Smooth muscle cell of the brain vasculature (primary cell): ENCODE measurements at places on chromosomes 12 and 14.

- DNase-seq: no peak
These were observed 133.6 kb upstream of the NAV3 start for GRCh38 chr12:77697126-77697525.

DNA sequence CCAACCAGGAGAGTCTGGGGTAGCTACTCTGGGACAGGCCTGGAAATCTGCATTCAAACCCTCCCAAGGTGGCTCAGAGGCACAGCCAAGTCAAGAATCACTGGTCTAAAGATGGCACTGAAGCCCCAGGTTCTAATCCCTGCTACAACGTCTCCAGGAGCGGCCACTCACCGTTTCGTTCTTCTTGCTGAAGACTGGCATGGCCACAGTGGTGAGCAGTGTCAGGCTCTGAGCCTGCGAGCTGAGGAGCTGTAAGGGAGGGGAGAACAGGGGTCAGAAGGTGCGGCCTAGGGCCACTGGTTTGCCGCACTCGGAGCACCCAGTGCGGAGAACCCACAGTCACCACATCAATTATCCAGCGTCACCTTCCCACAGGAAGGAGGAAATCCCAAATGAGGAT, 38.8 kb downstream of the CACNA2D4 start:
- DNase-seq: no peak

GRCh38 chr12:131980263-131980662, 30.5 kb downstream of the EP400 start:
- DNase-seq: no peak

- no peak for DNase-seq
These were observed 67.0 kb upstream of the RD3L start for GRCh38 chr14:104009297-104009696.

GRCh38 chr12:2097617-2098016, 44.8 kb downstream of the CACNA1C start:
- no peak for DNase-seq

DNA sequence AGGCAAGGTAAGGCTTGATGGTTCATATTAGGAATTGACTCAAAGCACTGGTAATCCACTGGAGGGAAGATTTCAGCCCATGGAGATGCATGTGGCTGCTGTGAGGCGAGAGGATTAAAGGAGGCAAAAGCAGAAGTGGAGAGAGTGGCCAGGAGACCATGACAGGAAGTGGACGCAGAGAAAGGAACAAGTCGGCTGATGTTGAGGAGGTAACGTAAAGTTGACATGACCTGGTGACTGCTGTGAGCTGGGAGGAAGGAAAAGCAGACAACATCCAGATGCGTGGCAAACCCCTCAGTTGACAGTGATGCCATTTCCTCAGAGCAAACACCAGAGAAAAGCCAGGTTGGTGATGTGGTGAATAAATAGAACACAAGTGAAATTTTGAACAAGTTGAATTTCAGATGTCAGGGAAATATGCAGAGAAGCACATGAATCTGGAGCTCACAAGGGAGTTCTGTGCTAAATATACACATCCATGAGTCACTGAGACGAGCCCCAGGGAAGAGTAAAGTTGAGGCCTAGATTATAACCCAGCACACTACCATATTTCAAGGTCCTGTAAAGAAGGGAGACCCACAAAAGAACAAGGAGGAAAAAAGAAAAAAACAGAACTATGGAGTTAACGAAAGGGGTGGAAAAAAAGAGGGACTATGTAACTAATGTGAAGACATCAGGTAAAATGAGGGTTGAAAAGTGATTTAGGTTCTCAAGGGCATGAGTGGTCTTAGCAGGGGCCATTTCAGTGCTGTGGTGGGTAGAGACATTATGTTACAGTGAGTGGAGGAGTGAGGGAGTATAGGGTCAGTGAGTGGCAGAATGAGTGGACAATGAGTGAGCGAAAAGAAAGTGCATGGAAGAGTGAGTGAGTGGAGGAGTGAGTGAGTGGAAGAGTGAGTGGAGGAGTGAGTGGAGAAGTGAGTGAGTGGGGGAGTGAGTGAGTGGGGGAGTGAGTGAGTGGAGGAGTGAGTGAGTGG, 61.6 kb upstream of the GZMB start:
- DNase-seq: no peak

DNA sequence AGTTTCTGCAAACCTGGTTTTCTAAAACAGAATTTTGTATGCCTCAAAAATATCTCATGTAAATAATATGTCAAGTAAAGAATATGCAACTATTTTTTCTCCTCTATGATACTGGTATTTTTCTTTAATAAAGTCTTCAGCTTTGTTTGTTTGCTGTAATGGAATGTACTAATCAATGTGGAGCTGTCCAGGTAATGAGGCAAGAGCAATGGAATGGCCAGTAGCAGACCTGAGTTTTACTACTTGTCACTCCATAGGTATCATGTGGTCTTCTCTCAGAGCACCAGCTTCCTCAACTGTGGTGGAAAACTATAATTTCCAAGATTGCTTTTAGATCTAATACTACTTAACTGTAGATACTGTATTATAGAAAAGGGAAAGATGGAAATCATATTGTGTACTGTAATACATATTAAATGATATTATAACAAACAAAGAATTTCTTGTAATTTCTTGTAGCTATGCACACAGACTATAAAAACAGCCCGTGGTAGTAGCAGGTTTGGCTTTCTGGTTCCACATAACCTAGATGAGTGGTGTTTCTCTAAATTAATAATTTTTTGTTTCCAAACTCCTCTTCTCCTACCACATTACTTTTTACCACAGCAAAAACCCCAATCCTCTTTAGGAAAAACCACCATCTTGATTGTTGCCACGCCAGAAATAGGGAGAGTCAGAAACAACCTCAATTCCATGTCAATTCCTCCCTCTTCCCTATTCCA, 70.6 kb downstream of the KIF21A start:
- no peak for DNase-seq

DNA sequence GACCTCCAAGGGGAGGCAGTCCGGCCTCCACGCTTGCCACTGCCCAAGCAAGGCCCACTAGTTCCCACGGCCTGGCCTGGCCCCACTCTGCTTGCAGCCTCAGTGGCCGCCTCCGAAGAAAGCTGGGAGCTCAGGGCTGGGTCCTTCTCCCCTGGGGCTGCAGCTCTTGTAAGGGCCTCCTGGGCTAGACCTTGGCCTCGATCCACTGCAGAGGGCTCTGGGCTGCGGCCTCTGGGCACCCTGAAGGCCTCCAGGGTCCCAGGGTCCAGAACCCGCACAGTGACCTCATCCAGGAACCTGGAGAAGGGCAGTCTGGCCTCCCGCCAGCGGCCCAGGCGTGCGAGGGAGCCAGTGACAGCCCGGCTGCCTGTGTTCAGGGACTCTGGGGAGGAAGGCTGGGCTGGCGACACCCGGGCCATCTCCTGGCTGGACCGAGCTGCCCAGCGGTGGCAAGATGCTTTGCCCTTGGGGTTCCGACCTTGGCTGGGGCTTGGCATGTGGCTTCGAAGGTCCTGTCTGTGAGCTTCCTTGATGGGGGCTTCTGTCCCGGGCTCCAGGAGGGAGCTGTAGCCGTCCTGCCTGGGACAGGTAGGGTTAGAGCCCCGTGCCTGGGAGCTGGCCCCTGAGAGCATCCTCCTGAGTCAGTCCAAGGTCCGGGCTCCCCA, 9.8 kb downstream of the BEGAIN start:
- DNase-seq: no peak

DNA sequence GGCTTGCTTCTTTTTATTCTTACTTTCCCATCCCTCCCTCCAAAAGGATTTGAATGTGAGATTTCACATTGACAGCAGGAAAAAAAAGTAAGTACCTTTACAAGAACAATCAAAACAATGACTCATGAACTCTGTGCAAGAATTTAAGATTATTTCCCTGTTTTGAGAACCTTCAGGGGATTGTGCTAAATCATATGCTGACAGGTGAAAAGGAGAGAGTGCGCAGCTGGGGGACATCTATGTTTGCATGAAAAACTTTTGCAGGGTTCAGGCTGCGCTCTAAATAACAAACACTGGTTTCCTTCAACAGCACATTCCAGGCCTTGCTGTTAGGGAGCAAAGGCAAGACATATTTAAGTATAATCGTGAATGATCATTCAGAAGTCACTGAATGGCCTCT, 27.3 kb downstream of the RERG start:
- DNase-seq: no peak

DNA sequence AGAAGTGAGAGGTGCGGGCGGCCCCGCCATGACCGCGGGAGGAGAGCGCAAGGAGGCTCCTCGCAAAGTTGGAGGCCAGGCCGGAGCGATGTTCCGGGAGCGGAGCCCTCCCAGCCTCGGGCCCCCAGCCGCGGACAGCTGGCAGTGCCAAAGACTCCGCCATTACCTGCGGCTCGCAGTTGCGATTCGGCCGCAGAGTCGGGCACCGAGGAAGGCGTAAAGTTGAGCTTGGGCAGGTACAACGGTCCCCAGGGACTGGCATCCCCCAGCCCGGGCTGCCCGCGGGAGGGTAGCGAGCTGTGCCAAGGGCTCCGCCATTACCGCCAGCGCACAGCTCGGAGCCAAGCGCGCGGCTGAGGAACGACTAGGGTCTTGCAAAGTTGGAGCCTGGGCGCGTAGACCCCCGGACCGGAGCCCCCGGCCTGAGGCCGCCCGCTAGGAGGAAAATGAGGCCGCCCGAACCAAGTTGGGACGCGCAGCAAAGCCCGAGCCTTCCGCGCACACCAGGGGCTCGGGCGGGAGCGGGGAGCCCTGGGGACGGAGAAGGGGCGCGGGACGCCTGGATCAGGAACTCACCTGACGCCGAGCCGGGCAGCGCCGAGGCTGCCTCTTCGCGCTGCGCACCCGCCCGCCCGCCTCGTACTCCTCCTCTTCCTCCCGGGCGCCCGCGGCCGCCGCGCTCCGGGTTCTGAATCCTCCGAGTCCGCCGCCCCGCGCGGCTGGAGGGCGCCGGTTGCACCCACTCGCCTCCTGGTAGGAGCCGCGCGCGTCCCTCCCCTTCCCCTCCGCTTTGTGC, 677 bp downstream of the NOS1 start:
- DNase-seq: no peak

- DNase-seq: no peak
These were observed 553.0 kb downstream of the SLC16A7 start for GRCh38 chr12:60148831-60149230.

DNA sequence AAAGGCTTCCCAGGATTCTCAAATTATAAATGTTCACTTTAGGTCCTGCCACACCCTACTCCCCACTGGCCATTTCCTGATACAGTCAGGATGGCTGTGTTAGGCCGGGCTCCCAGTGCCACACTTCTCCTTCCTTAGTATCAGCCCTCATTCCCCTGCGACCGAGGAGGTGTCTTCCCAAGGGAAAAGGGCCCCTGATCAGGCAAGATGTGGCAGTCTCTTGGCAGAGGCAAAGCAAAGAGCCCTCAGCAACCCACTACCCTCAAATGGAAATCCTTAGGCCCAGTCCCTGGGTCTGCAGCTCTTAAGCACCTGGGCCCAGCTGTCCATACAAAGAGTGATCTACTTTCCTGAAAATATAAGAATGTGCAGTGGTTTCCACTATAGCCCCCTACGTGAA, 96.5 kb upstream of the VASH1 start:
- no peak for DNase-seq

DNA sequence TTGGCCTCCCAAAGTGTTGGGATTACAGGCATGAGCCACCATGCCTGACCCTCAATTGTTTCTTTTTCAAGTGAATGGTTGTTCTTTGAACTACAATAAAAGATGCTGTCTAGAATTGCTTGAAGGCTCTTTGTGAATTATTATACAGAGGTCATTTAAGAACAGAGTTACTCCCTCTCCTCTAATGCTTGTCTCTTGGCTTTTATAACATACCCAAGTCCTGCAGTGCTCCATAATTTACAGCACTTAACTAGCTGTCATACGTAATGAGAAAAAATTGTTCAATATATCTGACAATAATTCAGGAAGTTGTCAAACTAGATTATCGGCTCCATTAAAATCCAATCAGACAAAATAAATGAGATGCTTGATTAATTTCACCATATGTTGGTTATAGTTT, 823.0 kb upstream of the ATXN7L3B start:
- no peak for DNase-seq

GRCh38 chr12:53123578-53124351, 20.5 kb downstream of the SOAT2 start:
- no peak for DNase-seq

DNA sequence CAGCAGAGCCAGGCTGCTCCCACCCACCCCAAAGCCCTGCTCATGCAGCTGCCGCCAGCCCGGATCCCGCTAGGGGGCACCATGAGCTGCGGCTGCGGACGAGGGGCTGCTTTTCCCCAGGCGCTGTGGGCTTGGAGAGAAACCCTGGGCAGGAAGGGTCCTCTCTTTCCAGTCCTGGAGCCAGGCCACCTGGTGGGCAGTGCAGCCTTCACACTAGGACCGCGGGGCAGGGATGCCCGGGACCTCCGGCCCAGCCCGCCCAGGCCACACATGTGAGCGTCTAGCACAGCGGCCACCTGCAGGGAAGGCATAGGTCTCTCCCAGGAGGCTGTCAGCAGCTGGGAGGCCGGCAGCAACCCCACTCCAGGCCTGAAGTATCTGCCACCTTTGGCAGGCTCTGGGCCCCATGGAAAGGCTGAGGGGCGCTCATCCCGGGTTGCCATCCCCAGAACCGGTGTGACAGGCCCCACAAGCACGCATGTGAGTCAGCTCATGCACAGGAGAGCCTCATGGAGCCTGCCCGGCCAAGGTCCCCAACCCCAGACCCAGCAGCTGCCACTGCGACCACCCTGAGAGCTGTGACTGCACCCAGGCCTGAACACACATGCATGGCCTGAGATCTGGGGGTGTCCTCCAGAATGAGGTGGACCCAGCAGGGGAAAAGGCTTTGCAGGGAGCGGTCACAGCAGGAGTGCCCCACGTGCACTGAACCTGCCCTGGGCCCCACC, 280.0 kb upstream of the RTL1 start:
- DNase-seq: no peak

- no peak for DNase-seq
These were observed 110.9 kb upstream of the PLXNC1 start for GRCh38 chr12:94037444-94037843.

- no peak for DNase-seq
These were observed 34.9 kb downstream of the GNS start for GRCh38 chr12:64724201-64724745.

DNA sequence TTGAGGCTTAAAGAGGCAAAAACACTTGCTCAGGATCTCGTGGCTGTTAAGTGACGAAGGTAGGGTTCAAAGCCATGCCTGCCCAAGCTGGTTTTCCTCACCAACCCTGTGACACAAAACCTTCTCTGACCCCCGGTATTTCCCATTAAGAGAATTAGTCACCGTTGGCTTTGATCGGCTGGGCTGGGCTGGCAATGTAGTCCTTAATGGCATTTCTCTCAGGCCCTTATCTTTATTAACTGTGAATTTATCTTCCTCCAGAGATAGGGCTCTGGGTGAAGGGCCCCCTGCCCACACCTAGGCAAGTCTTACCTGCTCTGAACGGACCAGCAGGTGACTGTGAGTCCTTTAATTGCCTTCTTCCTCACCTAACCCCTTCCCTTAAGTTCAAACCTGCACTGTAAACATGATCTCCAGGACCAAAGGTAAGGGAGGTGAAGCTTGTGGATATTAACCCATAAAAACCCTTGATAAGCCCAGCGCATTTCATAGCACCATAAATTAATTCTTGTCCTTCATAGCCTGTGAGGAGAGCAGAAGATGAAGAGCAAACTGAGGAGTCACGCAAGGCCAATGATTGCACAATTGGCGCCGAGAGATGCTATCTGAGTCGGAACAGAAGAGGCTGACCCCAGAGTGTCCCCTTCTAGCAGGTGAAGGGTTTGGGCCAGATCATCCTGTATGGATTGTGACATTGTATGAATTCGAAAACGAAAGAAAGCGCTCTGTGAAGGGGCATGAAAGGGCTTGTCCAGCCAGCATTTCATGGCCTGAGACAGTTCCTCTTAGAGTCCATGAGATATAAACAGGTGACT, 790.8 kb upstream of the TBX3 start:
- no peak for DNase-seq

GRCh38 chr12:49825360-49825970, 2.7 kb downstream of the NCKAP5L start:
- DNase-seq: no peak
